Activated CD8-positive, alpha-beta memory T cell treated with anti-CD3 and anti-CD28 coated beads for 1 hour (primary cell): ENCODE measurements at places on chromosomes 4 and X.

GRCh38 chrX:148928811-148929210 lies 428.4 kb downstream of the AFF2 start:
- DNase-seq, result no peak

- no peak for DNase-seq
Measured at GRCh38 chr4:35358001-35358584, 886.2 kb downstream of the ARAP2 start.

DNA sequence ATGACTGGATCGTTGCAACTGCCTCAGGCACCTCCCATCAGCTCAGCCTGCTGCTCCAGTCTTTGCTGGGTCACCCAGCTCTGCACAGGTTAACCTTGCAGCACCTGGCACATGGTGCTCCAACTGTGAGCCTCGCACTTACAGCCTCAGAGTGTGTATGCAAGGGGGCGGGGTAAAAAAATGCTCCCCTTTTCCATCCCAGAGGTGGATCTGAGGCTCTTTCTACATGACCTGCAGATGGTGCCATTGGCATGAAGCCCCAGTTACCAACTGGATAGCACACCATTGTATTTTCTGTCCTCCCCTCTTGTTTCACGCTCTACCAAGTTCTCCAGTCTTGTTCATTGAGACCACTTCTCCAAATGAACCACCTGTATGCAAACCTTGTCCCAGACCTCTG lies 46.2 kb upstream of the TRPC3 start:
- DNase-seq, result no peak

GRCh38 chr4:73682508-73682907 lies 57.9 kb upstream of the CXCL8 start:
- no peak for DNase-seq

DNA sequence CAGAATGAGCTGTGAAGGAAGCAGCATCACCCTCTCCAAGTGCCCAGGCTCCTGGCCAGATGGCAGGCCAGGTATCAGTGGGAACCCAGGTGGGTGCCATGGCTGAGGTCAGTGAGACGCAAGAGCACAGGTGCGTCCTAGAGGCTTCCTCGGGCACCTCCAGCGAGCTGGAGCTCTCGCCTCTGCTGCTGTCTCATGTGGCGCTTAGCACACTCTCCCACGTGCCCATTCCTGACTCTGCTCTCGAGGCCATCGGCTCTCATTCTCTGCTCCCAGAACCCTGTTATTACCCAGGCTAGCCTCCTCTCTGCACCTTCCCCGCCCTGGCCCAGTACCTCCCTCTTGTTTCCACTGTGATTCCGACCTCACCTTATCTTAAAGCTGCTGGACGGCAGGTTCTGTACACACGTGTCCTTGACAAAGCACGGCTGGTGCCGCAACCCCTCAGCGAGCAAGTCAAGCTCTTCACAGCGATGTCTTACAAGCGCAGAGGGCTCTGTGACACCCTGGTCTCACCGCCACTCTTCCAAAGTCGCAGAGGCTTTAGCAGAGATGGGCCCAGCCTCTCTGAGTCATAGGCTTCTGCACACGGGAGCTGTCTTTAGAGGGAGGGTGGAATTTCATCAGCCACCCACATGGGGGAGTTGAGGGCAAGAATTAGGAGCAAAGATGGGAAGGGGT lies 15.4 kb upstream of the MSANTD1 start:
- DNase-seq, result no peak

DNA sequence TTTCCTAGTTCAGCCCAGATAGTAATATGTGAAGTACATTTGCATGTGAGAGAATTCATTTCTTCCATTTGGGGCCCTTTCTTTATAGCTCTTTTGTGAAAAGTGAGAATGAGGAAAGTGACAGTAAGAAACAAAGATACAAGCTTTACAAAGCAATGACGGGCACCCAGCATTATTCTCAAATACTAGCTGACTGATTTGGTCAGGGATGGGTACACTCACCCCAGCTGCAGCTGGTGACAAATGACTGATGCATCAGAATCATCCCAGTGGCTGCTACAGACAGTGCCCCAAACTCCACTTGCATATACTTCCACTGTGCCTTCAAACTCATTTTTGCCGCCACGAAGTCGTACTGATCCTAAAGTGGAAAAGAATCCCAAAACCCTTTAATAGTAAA lies 14.8 kb downstream of the PRSS12 start:
- DNase-seq, result no peak

DNA sequence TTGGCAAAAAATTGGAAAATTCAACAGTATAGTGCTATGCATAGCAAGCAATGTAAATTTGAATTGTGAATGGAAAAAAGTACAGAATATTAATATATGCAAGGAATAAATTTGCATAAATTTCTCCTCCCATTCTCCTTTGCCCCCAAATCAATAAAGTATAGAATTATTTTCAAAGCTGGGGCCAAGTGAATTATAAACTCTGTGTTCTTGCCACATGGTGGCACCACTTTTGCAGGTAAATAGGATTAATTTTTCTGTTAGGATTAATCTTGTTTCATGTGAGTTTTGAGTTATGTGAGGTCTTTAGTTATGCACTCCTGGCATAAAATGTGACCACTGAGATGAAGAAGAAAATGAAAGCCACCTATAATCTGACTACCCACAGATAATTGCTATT lies 19.9 kb downstream of the COPS4 start:
- DNase-seq, result no peak

GRCh38 chr4:185127021-185127925 lies 15.8 kb upstream of the SLC25A4 start:
- DNase-seq, result no peak

DNA sequence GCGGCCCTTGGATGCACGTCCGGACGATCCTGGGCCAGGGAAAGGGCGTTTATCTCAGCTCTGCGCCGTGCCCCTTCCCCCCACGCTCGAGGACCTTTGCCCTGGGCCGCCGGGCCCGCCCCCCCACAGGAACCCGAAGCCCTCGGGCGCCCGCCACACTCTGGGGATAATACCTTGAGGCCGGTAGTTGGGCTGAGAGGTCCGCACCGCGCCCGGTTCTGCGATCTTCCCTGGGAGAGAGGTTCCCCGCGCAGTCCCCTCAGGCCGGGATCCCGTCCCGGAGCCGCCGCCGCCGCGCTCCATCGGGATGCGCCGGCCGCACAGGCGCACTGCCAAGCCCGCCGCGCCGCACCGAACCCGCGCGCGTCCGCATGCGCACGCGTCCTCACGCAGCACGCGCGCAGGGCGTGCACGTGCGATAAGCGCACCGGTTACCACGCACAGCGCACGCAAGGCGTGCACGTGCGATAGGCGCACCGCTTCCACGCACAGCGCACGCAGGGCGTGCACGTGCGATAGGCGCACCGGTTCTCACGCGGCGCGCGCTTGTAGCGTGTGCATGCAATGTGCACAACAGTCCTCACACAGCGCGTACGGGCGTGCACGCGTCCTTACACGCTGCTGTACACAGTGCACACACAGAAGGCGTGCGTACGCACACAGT lies at the start of gene MAP7D2:
Gene MAP7D2, minus strand, starts transcription at position 331 of the 664 bp plus-strand sequence. Its CDS starts 28 bp downstream, at position 303.
- no peak for DNase-seq

- no peak for DNase-seq
Measured at GRCh38 chr4:23212558-23212957, 519.8 kb downstream of the GBA3 start.

DNA sequence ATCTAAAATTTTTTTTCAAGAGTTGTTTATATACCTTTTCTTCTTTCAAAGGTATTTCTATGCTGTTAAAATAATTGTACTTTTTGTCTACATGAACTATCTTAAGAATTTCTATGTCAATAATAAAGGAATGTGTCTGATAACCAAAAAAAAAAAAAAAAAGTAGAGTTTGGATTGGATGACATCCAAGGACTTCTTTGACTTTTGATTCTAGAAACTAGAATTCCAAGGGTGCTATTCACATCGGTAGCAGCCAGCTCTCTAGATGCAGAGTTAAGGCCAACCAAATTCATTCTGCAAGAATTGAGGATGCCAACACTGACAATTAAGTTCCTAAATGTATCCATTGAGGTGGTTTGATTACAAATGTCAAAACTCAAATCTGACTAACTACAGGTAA lies 42.0 kb upstream of the PRKG2 start:
- no peak for DNase-seq

DNA sequence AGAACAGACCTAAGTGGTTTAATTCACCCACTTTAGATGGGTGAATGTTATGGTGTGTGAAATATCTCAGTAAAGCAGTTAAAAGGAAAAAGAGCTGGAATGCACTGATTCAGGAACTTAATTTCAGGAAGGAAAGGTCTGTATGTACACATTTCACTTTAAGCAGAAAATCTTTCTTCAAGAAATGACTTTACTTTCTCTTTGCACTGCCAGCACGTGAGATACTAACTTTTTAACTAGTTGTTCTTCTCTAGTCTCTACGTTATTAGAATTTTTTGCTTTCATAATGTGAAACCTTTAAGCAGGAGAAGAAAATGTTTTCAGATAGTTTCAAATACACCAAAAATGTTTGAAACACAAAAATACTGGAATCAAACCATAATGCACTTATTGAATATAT lies 18.8 kb downstream of the C4orf46 start:
- no peak for DNase-seq

GRCh38 chr4:75723163-75724065 lies 963 bp upstream of the USO1 start:
- DNase-seq, result no peak

DNA sequence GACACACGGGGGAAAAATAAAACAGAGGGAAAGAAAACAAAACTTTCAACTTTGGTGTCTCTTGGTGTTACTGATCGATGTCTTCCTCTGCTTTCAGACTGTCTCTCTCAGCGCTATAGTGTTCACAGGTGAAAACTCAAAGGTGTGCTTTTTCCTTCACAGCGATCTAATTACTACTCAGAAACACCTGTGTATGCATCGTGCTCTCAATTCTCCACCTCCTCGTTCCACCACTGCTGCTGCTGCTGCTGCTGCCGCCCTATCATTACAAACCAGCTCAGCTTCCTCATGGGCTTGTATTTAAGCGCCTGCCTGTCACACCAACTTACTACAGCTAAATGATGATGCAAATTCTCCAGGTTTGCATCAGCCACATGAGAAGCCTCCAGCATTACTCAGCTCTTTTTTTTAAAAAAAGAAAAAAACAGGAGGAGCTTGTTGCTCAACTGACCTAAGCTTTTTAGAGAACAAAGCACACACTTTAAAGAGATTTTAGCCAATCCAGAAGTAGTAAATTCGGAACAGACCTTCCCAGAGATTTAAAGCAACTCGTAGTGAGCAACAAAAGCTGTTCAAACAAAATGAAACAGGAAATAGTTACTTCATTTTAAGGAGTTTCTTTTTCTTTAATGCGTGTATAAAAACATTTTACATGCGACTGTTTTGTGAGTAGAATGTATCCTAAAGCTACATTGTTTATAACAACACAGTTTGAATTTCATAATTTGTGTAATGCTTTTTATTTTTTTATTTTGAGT lies at the start of gene SLC7A11:
Gene SLC7A11, minus strand, starts transcription at position 274 of the 758 bp plus-strand sequence. CDS start 280 bp downstream, outside the sequence.
- no peak for DNase-seq

- DNase-seq, result no peak
Measured at GRCh38 chr4:148964456-148964855, 522.2 kb upstream of the NR3C2 start.

DNA sequence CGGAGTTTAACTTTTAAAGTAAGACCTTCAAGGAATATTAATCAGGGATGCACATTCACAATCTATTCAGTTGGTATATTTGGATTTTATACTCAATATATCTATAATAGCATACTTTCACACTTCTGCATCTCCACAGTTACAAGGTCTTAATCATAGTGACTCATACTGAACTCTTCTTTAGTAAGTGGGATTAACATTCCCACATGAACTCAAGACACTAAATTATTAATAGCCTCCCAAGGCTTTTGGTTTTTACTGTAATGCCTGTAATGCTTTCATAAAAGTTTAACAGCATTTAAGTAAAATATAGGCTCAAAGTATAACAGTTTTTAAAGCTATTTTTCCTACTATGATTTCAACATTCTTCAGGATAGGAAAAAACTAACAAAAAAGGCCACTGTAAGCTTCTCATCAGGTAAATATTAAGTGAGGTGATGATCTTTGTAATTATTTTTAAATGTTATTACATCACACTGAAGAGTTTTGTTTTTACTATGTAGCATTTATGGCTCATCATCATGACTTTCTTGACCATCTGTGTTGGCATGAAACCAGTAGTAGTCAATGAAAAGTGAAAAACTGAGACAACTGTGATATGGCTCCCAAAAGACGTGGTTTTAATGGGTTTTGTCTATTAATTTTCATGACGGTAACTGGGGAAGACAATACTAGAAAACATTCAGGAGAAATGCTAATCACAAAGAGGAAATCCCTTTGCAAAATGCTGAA lies 91.5 kb upstream of the GALNT7 start:
- no peak for DNase-seq

- DNase-seq, result no peak
Measured at GRCh38 chr4:90198086-90198847, 71.1 kb downstream of the CCSER1 start.

GRCh38 chr4:168811207-168811606 lies 198.8 kb downstream of the CBR4 start:
- DNase-seq, result no peak

GRCh38 chrX:71945237-71945805 lies 34.7 kb downstream of the NHSL2 start:
- DNase-seq, result no peak

- no peak for DNase-seq
Measured at GRCh38 chrX:9494771-9495170, 29.9 kb downstream of the TBL1X start.

- DNase-seq, result no peak
Measured at GRCh38 chr4:156799121-156799589, 172.4 kb downstream of the PDGFC start.

DNA sequence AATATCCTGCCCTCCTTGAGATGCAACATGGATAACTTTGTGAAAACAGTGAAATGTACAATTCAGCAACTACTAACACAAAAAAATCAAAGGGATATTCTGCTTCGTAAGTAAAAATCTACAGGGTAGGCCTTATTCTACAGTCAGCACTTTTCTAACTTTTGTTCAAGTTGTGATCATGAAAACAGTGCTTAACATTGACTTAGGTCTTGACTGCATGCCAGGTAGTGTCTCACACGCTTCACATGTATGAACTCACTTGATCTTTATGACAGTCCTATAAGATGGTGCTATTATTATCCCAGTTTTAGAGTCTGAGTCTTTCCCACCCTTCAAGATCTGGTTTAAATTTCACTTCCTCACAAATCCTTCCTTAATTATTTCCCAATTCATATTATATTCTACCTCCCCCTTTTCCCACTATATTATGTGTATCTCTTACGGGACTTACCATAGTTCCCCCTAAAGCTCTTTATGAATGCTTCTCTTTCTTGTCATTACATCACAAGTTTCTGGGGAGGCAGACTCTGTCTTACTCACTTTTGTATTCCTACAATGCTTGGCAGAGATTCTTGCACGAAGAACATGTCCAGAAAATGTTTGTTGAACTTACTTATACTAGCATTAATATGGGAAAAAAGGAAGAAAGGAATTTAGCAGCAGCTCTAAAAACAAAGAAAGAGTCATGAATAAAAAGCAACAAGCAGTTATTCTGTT lies 179.8 kb downstream of the SCFD2 start:
- no peak for DNase-seq

- no peak for DNase-seq
Measured at GRCh38 chrX:108322234-108322633, 116.0 kb downstream of the COL4A6 start.

DNA sequence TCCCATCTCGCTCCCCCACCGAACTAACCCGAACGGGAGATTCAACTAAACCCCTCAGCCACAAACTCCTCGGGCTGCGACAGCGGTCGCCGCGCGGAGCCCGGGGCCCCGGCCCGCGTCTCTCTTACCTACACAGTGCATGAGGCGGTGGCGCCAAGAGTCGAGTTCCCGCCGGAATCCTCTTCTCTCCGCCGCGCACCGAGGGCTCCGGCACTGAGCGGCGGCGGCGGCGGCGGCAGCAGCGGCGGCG lies 160 bp downstream of the LCORL start:
- no peak for DNase-seq

GRCh38 chr4:95422436-95422835 lies 126.3 kb downstream of the UNC5C start:
- DNase-seq, result no peak
